ENCODE measurements at places on chromosomes 4 and X.
A peak's percentile ranks its signal among the peaks of the same experiment; 100 is the strongest.

GRCh38 chrX:115408771-115409400 lies 119.4 kb downstream of the LUZP4 start:
- no peak for DNase-seq

- DNase-seq: no peak
These were observed 36.5 kb downstream of the TBC1D9 start for GRCh38 chr4:140719686-140720085.

- DNase-seq: no peak
These were observed 4.1 kb downstream of the NOA1 start for GRCh38 chr4:56973336-56973735.

DNA sequence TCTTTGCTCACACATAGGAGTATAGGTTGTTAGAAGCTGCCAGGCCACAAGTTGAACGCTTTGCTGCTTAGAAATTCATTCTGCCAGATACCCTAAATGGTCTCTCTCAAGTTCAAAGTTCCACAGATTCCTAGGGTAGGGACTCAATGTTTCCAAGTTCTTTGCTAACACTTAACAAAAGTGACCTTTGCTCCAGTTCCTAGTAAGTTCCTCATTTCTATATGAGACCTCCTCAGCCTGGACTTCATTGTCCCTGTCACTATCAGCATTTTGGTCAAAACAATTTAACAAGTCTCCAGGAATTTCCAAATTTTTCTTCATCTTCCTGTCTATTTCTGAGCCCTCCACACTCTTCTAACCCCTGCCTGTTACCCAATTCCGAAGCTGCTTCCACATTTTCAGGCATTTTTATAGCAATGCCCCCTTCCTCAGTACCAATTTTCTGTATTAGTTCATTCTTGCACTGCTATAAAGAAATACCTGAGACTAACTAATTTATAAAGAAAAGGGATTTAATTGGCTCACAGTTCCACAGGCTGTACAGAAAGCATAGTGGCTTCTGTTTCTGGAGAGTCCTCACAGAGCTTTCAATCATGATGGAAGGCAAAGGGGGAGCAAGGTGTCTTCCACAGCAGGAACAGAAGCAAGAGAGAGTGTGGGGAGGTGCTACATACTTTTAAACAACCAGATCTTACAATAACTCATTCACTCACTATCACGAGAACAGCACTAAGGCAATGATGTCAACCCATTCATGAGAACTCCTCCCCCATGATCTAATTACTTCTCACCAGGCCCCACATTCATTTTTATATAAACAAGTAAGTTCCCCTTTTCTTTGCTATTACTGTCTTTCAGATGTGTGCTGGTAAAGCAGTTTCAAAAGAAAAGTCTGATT lies 11.5 kb upstream of the TLR1 start:
- DNase-seq: no peak

DNA sequence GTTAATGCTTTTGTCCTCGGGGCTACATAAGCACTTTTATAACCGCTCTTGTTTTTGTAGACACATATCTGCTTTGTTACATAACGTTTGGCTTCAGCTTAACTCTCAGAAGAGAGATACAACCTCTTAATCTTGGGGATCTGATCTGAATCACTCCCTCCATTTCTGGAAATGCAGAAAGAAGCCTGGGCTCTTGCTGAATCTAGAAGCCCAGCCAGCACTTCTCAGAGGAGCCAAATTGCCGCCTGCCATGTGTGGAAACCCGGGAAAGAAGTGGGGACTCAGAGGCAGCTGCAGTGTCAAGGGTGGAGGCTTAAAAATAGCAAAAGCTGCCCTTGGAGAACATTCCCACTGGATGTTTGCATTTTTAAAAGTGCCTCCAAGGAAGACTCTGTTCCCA lies 69.3 kb upstream of the LDB2 start:
- no peak for DNase-seq

- DNase-seq: no peak
These were observed 34.2 kb downstream of the ZFYVE28 start for GRCh38 chr4:2384245-2384644.

DNA sequence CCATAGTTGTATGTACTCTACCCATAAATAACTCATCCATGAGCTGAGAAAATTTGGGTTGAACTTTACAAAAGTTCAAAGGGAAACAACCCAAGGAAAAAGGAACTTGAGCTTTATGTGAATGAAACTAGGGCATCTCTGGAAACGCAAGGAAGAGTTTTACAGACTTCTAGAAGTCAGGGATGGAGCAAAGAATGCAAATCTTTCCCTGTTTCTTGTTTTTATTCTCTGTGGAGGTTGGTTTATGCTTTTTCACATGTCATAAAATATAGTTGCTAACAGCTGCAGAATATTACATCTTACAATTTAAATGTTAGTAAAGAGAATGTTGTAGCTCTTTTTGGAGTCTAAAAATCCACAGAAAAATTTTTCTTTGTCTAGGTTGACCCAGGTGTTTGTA lies 754.1 kb downstream of the PCDH7 start:
- no peak for DNase-seq

DNA sequence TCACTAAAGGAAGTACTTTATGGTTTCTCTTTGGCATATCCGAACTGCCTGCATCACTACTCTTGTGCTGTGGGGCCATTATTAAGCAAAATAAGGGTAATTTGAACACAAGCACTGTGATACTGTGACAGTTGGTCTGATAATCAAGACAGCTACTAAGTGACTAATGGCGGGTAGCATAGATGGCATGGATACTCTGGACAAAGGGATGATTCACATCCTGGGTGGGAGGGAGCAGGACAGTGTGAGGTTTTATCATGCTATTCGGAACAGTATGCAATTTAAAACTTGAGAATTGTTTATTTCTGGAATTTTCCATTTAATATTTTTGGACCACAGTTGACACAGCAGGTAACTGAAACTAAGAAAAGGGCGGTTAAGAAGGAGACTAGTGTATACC lies 52.6 kb upstream of the CITED1 start:
- no peak for DNase-seq

GRCh38 chr4:150888625-150889024 lies 126.5 kb downstream of the LRBA start:
- DNase-seq: no peak

GRCh38 chr4:1048773-1049590 lies 37.6 kb downstream of the FGFRL1 start:
- no peak for DNase-seq

DNA sequence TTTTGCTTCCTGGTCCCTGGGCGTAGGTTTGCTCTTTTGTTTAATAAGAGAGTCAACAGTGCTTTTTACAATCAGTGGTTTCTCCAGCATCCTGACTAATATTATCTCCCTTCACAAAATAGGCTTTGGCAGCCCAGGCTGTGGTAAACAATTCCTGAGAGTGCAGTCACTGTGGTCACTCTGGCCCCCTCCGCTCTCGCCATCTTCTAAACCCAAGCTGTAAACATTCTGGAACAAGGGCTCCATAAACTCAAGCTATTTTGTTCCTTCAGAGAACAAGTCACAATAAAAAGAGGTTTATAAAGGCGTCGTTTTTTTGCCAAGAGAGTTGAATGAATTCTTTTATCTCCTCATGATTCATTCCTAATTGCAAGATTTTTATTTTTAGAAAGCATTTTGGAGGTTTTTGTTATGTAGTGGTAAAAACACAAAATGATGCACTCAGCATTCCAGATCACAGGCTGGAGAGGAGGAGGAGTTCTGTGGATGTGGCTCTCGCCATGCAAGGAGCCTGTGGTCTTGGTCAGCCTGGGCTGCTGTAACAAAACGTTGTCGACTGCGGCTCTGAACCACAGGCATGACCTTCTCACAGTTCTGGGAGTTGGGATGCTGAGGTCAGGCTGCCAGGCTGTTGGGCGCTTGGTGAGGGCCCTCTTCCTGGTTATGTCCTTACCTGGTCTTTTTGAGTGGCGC lies 486.4 kb upstream of the FAT1 start:
- no peak for DNase-seq

DNA sequence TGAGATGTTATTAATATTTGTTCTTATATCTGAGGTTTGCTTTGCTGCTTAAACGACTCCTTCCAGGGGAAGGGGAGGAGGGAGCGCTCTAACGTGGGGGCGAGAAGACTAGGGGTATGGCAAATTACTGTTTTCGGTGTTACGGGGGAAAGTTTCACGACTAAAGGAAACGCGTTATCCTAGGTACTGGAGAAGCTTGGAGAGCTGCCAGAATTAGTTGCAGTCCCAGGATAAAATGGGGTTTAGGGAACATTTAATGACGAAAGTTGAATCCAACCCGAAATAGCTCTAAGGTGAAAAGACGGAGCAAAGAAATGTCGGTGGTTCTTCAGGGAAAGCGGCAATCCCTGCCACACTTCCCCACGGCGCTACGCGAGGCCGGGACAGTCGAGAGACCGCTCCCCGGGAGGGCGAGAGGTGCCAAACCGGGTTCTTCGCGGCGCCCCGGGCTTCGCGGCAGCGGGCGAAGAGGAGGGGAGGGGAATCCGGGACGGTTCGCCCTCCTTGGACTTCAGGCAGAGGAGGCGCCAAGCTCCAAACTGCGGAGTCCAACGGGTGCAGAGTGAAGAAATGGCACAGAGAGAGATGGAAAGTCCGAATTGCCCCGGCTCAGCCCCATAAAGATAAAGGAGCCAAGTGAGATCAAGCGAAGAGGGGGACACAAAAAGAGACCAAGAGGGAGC lies 724 bp downstream of the THOC2 start:
- no peak for DNase-seq

DNA sequence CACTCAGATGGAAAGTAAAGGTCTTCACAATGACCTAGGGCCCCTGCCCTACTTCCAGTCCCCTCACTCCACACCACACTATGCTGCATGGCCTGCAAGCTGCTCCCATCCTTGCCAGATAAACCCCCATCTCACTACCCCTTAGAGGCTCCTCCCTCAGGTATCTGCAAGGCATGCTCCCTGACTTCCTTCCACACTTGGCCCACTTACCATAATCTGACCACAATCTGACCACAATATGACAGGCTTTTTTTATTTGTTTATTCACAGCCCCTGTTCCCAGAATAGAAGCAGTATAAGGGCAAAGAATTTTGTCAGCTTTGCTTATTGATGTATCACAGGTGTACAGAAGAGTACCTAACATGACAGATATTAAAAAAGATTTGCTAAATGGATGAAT lies 124.7 kb downstream of the CAMK2D start:
- DNase-seq: no peak

- no peak for DNase-seq
These were observed 49.2 kb upstream of the PDK3 start for GRCh38 chrX:24415921-24416320.

DNA sequence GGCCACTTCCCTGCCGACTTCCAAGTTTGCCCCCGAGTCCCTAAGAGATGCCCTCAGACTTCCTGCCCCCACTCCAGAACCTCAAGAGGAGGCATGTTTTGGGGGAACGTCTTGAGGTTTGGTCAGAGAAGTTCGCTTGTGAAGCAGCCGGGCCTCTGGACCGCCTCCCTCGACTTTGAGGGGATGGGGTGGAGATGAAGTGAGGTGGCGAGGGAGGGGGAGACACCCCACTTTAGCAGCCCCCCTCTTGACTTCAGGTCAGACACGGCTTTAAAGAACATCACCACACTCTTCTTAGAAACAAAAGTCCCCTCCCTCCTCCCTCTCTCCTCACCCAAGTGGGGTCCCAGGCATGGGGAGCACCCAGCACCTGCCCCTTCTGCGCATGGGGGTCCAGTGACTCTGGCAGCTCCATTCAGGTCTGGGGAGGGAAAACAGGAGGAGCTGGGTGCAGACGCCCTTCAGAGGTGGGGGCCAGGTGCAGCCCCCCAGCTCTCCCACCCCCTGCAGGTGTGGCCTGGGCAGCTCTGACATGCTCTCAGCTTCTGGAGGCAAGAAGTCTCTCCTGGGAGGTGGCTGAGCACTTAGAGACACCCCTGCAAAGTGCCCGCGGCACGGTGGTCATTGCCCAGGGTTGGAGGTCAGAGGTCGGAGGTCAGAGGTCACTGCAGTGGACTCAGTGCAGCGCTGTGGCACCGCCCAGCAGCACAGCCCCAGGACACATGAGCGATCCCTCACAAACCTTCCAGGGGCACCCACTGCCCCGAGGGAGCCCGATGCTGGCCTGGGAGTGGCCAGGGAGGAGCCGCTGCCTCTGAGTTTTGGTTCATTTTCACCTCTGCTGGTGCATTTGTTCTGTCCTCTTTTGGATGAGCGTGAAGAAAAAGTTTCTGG lies 108.8 kb downstream of the CPZ start:
- no peak for DNase-seq

DNA sequence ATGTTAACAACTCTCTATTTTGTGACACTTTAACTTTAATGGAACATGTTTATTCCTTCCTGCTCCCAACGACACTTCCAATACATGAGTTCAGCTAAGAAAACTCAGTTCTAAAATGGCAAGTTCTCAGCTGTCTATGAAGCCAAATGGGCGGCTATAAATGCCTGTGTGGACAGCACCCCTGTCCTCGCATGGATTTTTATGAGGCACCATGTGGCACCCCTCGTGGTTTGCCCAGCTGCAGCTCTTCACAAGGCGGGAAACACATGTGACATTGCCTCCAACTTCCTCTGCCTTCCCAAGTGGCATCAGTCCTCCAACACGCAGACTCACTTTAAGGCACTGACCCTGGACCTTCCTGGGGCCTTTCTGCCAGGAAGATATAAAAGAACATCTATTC lies 48.0 kb downstream of the SH3RF1 start:
- DNase-seq: no peak

- no peak for DNase-seq
These were observed 99.8 kb downstream of the LARP7 start for GRCh38 chr4:112736718-112737135.

GRCh38 chr4:26907731-26908599 lies 47.3 kb downstream of the STIM2 start:
- DNase-seq: no peak

GRCh38 chr4:36740796-36741310 lies 459.4 kb downstream of the DTHD1 start:
- peak; percentile 24 for DNase-seq

- DNase-seq: no peak
These were observed 8.2 kb upstream of the YIPF6 start for GRCh38 chrX:68490644-68491043.

DNA sequence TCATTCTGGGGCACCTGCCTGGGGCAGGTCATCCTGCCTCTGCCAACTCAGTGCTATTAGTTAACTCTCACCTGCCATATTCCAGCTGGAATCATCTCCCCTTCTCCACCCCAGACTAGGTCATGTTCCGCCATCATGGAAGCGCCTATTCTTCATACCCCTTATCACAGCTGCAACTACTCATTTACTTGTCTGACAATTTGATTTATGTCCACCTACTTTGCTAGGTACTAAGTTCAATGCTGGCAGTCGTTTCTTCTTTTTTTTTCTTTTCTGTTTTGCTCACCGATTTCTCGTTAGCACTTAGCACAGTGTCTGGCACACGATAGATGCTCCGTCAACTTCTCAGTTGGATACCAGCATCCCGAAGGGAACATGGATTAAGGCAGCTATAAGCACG lies 1.1 kb upstream of the FMR1 start:
- no peak for DNase-seq

GRCh38 chrX:1488141-1488540 lies 35.4 kb upstream of the ASMTL start:
- no peak for DNase-seq

DNA sequence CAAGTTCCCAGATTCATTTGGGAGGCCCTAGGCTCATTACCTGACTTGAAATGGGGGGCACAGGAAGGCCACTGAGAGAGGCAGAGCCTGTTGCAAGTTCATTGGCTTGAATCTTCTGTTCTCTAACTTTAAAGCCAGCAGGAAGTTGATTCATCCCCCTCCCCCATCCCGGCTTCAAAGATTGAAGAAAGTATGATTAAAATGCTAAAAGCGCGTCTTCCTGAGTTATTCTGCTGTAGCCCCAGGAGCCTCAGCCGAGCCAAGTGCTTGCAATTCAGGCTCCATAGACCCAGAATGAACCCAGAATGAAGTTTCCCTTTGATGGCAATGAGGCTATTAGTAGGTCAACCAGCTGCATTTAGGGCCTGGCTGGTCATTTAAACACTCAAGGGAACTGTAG lies 14.7 kb downstream of the CHST7 start:
- no peak for DNase-seq

- no peak for DNase-seq
These were observed 19.0 kb downstream of the GAB3 start for GRCh38 chrX:154731881-154732280.

All from NCI-H2081 treated with DMSO at 0.1 percent for 48 hours (cell line).